Stimulated activated memory B cell treated with anti-CD40 and anti-IgM and Interleukin-4, amounts not matched to agents 10 μg/mL and 1 μg/mL and 100 μg/mL, for 72 hours (primary cell): ENCODE measurements at places on chromosomes 4 and X.

GRCh38 chrX:47194194-47194787, 662 bp downstream of the UBA1 start:
- no peak for ATAC-seq

DNA sequence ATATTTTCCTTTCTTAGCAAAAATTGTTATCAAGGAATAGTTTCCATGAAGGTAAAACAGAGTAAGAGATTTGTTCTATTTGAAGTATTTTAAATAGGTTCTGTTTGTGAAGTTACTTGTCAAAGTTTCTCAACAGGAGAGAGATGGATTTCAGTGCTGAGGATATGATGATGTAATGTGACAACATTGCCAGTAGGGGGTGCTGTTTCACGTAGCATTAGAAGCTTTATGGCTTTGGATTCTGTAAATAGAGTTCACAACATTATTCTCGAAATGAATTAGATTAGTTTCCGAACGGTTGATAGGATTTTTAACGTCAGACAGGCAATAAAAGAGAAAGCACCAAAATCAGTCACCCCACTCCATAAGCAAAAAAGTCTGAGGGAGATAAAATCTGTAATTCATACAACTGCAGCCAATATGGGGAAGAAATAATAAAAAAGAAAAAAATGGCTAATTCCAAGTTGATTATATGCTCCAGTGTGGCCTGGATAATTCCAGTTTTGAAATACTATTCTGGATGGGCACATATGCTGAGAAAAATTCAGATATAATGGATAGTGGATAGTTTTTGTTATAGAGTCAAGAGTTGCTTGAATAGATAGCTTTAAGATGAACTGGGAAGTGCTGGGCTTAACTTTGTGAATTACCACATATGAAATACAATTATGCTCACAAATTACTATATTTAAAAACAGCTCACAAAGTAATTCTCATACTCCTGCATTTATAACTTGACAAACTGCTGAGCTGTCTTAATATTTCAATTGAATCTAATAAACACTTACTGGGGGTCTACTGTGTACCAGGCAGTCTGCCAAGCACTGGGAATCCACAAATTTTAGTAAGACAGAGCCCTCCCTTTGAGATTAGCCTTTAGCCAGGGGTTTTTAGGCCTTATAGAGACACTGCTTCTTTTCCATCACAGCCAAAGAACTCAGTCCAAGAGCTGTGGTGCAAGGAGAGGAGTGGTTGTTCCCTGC, 109.1 kb downstream of the GPAT3 start:
- ATAC-seq: no peak

DNA sequence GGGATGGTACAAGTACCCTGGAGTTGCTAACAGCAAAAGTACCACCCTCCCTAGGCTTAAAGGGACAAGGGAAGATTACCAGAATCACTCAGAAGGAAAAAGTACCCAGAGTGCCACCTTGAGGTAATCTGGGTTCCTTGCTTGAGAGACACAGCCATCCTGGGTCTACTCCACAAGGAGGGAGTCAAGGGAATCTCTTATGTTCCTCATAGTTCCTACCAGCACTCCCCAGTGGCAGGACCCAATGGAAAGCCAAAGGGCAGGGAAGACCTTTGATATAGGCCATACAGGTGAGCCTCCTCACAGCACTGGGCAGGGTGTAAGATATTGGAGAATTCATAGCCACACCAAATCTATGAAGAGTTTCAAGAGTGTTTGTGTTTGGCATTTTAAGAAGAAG, 5.7 kb downstream of the IL2 start:
- ATAC-seq: no peak

GRCh38 chr4:74516303-74516702, 71.4 kb downstream of the AREG start:
- no peak for ATAC-seq

DNA sequence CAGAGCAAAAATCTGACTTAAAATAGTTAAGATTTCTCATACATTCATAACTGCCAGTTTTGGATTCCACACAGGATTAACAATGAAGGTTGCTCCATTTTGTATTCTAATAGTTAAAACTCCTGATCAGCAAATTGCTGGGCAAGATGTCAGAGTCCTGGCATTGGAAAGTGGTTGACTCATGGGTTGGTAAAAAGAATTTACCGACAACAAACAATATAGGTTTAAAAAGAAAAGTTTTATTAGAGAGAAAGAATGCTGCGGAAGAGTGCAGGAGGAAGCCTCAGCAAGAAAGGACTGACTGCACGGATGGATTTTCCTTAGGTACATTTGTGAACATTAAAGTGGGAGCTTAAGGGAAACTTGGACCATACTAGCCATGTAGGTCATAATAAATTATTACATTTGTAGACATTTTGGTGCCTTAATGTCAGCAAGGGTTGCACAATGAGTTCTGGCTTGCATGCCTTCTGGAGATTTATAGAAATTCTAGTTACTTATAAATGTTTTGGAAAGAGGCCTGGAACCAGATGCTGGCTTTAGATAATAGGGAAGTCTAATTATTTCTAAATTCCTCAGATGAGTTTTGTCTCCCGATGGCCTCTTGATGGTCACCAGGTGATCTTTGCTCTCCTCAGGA, 25.4 kb upstream of the IL2 start:
- ATAC-seq: no peak

GRCh38 chr4:184885602-184886001, 59.8 kb upstream of the ACSL1 start:
- ATAC-seq: no peak

DNA sequence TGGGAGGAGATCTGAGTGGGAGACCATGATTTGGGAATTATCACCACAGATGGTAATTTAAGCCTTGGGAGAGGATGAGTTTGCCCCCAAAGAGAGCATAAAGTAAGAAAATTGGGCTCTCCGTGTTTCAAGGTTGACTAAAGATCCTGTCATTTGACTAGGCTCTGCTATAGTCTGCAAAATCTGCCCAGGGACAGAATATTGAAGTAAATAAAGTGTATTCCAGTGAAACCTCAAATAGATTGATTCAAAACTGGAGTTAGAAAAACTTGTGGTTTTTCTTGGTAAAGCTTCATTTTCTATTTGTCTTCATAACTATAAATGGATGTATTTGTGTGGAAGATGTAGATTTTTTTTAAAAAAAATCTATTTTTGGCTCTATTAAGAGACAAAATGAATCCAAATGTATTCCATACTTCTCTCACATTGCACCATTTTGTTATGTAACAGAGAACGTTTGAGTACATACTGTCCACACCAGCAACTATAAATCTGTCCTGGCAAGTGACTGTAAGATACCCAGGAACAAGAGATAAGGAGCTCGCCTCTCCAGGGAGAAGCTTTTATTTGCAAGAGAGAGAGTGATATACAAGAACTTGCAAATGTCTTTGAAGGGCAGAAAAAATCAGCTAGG, 170.2 kb downstream of the CBR4 start:
- ATAC-seq: no peak

- ATAC-seq: no peak
Observed at GRCh38 chr4:82620126-82620735, 58.4 kb upstream of the TMEM150C start.

DNA sequence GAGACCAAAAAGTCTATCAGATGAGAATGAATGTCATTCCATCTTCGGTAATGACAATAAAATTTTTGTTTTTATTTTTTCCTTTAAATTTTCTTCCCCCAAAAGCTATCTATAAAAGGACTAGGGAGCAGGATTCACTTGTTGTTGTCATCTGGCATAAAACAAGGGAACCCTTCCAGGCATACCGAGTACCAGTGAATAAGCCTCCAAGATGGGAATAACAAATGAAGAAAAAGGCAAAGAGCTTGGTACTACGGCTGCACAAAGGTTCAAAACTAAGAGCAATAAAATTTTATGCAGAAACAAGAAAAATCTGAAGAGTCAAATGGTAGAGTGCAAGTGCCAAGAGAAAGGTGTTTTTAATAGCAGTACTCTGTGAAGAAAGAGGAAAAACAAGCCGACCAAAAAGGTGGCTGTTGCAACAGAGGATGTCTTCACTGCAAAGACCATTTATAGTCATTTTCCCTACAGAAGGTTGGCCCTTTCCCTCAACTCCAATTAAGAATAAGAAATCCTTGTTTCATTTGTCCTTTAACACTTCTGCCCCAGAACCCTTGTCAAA, 25.8 kb downstream of the PPP3CA start:
- no peak for ATAC-seq

DNA sequence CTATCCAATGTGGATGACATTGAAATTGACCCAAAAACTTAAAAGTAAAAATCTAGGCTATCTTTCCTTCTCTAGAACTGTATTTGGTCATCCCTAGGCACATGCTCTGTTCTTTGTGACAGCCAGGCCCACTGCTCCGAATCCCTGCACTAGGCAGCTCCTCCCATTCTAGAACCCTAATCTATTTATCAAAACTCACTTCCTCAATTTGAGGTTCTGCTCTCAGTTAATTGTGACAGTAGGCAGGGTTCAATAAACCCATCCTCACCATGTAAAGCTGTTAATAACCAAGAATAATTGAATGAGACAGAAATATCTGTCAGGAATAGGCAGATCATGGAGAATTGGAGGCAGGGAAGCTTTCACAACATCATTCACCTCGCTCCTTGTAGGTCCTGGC, 51.9 kb upstream of the IRF2 start:
- ATAC-seq: no peak

- no peak for ATAC-seq
Observed at GRCh38 chr4:108008721-108009120, 19.0 kb downstream of the HADH start.

DNA sequence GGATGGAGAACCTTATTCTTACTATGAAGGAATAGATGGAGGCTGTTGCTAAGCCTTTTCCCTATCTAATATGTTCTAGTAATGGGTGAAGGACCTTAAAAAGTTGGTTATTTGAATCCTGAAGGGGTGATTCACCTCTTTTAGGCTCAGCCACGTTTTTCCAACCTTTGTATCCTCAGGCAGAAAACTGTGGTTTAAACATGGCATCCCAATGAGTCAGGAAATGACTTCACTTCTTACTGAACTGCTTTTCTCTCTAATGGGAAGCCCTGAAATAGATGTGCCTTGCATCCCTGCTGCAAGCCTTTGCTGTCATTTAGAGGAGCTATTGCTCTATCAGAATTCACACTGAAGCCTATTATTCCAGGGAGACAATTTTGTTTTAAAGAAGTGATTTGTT, 191.0 kb upstream of the ARX start:
- ATAC-seq: no peak

- no peak for ATAC-seq
Observed at GRCh38 chrX:45172890-45173289, 27.8 kb downstream of the DIPK2B start.

DNA sequence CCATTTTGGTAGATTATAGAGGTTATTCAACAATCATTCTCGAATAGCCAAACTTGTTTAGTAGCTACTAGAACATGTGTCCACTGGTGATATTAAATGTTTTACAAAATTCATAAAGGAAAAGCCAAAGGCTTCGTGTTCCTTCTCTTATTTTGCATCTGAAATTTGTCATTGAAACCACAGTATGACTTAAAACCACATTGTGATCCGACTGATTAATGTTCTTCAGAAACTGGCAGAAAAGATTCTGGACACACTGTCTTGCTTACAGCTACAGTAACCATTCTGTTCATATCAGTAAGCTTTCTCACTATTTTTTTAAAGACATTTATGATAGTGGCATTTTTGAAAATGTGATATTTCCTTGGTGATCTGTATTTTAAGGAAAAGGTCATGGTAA, 2.6 kb upstream of the SMARCA1 start:
- no peak for ATAC-seq

GRCh38 chr4:113440371-113440770, 321.2 kb downstream of the CAMK2D start:
- ATAC-seq: no peak

DNA sequence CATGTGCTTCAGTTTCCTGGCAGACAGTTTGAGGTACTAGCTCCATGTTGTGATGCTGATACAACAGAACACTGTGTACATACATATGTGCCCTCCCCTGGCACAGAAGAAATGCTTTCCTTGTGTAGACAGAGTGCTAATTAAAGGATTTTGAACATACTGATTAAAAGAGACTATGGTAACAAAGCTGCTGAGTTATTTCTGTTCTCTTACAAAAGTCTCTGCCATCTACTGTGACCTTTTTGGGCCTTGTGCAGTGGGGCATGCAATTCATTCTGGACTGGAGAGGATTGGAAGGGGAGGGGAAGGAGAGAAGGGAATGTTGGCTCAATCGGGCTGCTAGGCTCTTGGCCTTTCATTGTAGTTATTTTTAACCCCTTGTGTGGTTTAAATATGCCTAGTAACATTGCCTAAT, 6.0 kb downstream of the PDLIM5 start:
- ATAC-seq: no peak

DNA sequence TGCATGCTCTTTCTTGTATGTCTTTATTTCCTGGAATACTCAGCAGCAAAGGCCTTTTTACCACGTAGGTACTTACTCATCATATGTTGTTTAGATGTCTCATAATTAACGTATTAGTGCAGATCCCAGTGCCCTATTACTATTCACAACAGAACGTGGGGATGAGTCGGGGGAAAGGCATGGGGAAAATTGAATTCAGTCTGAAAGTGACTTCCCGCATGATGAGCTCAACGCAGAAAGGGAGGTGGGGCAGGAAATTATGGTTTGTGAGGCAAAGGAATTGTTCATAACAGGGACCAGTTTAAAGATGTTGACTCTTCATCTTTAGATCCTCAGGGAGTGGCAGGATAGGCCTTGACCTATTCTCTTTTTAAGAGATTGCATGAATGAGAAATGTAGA, 2.0 kb upstream of the TMPRSS11D start:
- no peak for ATAC-seq

GRCh38 chrX:63275127-63275526, 76.0 kb downstream of the SPIN4 start:
- ATAC-seq: no peak

- ATAC-seq: no peak
Observed at GRCh38 chr4:158322109-158322508, 111.8 kb downstream of the TMEM144 start.

- ATAC-seq: no peak
Observed at GRCh38 chr4:85569730-85570299, 94.9 kb downstream of the ARHGAP24 start.

GRCh38 chr4:142104041-142104440, 467.7 kb downstream of the IL15 start:
- ATAC-seq: no peak

DNA sequence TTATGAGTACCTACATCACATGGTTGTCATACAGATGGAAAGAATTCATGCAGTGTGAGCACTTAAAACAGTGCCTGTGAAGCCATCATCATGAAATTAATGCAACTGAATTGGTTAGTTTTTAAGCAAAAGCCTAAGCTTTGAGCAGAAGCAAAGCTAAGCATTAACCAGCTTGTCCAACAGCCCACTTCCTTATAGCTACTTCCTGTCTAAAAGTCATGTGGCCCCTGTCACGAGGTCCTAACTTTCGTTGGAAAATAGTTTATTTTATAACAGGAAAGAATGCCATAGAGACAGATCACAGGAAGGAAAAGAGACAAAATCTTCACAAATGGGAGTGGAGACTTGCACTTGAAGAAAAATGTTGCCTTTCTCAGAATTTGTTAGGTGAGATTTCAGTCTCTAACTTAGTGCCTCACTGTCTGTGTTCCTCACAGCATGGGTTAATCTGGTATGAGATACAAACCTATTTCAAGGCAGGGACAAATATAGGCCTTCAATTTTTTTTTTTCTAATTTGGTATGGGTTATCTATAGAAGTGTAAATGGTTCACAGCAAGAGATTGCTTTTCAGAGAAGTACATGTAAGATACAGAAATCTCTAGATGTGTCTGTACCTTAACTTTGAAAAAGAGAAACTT, 27.7 kb upstream of the VCX start:
- ATAC-seq: no peak
